Stimulated activated CD8-positive, alpha-beta memory T cell treated with anti-CD3 and anti-CD28 coated beads, Interleukin-4, amount 100 ng/mL, for 48 hours (primary cell): ENCODE measurements at places on chromosomes 7 and 10.

DNA sequence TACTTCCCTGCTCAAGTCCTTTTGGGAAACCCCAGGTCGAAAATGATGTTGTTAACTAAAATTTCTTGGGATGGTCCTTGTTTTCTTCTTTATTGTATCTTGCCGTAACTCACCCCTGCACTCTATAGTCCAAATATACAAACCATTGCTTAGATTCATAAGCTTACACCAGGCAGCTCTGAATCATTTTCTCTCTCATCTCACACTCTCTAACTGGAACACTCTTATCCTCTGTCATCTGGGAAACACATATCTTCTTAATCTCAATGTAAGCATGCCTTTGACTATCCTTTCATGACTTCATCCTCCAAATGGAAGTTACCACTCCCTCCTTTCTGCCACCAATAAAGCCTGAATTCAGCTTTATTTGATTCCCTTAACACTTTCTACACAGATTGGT lies 175.8 kb upstream of the ANK3 start:
- DNase-seq, result no peak

- no peak for DNase-seq
Measured at GRCh38 chr7:139893461-139893860, 64.4 kb downstream of the TBXAS1 start.

DNA sequence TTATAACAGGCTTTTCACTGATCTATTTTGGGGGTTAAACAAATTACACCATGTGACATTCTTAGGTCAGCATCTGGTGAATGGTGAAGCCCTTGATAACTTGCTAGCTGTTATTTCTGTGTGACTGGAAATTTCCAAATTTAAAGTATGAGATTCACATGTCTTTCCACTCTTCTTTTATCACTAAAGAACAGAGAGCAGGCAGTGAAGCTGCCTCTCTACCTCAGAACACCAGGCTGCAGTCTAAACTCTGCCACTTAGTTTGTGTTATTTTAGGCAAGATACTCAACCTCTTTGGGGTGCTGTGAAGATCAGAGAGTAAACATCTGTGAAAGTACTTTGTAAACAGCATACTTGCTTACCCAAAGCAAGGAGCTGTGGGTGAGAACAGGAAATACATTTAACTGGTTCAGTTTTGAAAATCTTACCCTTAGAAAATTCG lies 15.5 kb upstream of the SP4 start:
- no peak for DNase-seq

GRCh38 chr10:125147971-125148439 lies 12.4 kb downstream of the CTBP2 start:
- no peak for DNase-seq

- DNase-seq, result no peak
Measured at GRCh38 chr7:45973725-45974532, 52.9 kb upstream of the IGFBP3 start.

- peak; percentile 37 for DNase-seq
Measured at GRCh38 chr7:151408839-151409666, 785 bp downstream of the WDR86 start.

GRCh38 chr10:75922435-75922834 lies 491.0 kb downstream of the LRMDA start:
- DNase-seq, result no peak

DNA sequence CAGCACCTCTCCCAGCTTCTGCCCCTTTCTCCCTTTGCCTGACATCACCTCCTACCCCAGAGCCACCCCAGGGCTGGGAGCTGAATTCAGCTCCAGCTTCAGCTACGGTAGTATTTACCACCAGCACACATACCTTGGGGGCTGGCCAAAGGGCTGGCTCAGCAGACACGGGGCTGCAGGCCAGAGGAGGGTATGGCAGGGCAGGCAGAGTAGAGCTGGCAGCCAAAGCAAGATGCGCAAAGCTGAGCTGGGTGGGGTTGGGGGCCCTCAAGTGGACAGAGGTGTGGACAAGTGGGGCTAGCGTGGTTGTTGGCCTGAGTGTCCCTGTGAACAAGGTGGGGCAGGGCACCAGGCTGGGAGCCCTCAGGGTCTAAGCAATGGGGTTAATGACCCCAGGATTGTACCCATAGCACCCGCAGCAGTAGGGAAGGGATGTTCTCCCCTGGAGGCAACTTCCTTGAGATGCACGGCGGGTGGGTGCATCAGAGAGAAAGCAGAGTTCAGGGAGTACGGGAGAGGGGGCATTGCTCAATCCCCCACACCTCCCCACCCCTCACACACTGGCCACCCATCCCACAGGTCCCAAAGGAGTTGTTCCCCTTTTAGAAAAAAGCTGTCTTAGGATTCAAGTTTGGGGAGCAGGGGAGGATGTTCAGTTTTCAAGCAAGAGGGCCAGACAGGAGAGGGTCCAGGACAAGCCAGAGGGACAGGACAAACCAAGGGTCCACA lies 8.0 kb downstream of the VSIR start:
- DNase-seq, result no peak

DNA sequence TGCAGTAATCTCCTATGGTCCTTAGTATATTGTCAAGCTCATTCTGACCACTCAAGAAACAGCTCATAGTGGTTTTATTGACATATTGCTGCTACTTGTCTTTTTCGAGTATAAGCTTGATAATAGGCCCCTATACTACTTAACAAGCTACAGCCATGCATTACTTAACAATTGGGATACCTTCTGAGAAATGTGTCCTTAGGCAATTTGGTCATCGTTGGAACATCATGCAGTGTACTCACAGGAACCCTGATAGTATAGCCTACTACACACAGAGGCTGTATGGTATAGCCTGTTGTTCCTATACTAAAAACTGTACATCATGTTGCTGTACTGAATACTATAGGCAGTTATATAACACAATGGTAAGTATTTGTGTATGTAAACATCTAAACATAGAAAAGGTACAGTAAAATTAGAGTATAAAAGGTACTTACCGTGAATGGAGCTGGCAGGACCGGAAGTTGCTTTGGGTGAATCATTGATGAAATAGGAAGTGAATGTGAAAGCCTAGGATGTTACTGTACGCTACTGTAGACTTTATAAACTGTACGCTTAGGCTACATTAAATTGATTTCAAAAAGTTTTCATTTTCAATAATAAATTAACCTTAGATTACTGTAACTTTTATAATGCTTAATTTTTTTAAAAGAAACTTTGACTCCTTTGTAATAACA lies 160.9 kb downstream of the LRRC4 start:
- DNase-seq, result no peak

GRCh38 chr10:123678376-123678775 lies 12.2 kb downstream of the GPR26 start:
- no peak for DNase-seq

GRCh38 chr10:77034795-77035194 lies 602.8 kb downstream of the KCNMA1 start:
- no peak for DNase-seq

DNA sequence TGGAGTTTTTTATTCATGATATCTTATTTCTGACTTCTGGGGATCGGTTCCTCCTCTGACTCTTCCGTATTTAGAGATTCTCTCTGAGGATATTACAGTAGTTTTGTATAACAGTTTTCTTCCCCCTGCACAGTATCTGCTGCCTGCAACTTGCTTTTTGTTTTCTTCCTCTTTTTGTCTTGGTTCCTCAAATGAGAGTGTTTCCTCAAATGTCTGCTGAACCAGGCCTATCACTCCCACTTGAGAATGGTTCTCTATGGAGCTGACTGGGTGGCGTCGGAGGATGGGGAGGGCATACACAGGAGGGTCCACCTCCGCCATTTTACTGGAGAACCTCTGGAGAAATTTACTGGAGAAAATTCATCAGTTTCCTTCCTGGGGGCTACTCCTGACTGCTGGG lies 27.7 kb downstream of the ARHGAP22 start:
- DNase-seq, result no peak

GRCh38 chr10:86974484-86974883 lies 6.2 kb downstream of the ADIRF start:
- no peak for DNase-seq

DNA sequence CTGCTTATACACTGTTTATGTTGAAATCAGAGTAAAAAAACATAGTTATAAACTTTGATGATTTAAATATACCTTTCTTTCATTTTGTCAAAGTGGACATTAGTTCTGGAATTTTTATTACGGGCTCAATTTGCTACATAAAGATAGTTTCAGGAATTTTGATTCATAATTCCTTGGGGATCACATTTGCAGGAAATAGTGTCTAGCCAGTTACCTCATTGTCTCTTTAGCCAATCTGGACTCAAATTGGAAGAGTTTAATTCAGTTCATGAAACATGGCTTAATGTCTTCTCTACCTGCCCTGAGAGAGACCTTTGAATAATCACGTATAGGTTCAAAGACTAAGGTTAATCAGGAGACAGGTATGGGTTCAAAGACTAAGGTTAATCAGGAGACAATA lies 262.6 kb downstream of the HGF start:
- DNase-seq, result no peak

GRCh38 chr7:151178236-151178635 lies 8.8 kb downstream of the ASB10 start:
- DNase-seq, result no peak

- DNase-seq, result no peak
Measured at GRCh38 chr10:124075231-124075955, 18.0 kb downstream of the CHST15 start.

GRCh38 chr10:110876000-110876399 lies 4.3 kb downstream of the PDCD4 start:
- DNase-seq, result no peak

DNA sequence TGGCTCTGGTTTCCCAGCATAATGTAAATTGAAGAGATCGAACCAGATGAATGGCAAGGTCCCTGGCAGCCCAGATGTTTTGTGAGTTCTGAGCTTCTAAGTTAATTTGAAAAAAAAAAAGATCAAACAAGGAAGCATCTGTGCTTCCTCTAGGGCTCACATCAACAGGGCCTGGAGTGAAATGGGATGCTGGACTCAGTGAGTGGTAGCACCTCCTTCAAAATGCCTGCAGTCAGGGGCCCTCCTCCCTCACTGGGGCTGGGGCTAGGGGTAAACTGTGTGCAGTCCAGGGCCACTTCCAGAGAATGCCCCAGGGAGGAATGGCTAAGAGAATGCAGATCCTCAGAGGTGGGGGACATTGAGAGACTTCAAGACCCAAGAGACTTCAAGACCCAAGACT lies 6.0 kb upstream of the CUEDC2 start:
- no peak for DNase-seq

- DNase-seq, result no peak
Measured at GRCh38 chr7:135448753-135449152, 61.1 kb downstream of the CNOT4 start.

- DNase-seq, result no peak
Measured at GRCh38 chr10:35705671-35706070, 63.6 kb upstream of the FZD8 start.

DNA sequence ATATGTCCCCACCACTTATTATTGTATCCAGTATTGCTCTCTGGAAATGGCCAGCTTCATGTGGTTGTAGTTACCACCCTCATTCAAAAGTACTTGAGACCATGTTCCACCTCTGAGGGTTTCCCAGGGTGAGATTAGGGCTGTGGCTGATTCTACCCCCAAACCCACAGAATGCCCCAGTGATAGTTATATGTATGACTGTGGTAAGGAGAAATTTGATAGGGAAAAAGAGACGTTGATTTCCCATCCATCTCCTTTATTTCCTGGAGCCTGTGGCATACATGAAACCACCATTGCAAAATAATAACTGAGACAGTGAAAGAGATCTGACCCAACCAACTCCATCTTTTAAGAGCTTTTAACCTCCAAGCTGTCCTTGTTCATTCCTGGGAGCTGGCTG lies 25.2 kb downstream of the ARL5B start:
- DNase-seq, result no peak

DNA sequence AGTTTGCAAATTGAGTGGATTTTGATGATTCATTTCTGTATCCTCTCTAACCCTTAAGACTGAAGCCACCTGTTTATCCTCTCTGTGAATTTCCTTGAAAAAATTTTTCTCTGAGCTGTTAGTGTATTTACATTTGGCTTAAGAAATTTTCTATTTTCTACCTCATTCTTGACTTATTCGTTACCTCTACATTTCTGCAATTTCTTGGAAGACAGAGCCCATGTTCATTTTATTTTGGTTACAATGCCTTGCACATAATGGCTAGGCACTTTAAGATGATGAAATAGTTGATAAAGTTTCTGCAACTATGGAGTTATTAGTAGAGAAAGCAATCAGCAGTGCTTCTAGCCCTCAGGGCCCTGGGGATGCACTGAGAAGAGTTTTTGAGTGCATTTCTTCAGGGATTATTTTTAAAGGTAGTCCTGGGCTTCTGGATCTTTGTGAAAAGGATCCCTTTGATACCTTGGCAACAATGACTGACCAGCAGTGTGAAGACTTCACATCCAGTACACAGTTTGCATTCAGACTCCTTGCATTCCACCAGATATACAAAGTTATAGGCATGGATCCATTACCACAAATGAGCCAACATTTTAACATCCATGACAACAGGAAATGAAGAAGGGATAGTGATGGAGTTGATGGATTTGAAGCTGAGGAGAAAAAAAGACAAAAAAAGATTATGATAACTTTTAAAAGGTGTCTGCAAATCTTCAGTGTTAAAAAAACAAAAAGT lies 68.2 kb downstream of the CH25H start:
- no peak for DNase-seq

DNA sequence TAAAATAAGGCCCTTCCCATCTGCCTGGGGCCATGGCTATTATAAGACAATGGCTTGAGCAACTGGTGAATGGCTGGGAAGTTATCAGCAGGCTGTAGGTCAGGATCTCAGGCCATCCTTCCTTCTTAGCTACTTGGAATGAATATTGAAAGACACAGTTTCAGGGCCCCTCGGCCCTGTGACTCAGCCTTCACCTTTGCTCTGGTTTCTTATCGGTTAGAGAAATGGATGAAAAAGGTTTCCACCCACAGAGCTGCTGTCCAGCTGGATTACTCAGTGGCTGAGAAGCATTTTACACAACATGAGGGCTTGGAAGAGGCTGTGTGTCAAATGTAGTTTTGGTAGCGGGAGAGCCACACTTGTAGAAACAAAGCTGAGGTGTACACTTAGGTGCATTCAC lies 9.4 kb downstream of the ACSL5 start:
- DNase-seq, result no peak

- no peak for DNase-seq
Measured at GRCh38 chr7:19621740-19622139, 87.1 kb downstream of the POLR1F start.

- DNase-seq, result no peak
Measured at GRCh38 chr10:124474514-124475070, 13.0 kb downstream of the LHPP start.

GRCh38 chr7:2621061-2621828 lies 10.5 kb upstream of the TTYH3 start:
- DNase-seq, result no peak

DNA sequence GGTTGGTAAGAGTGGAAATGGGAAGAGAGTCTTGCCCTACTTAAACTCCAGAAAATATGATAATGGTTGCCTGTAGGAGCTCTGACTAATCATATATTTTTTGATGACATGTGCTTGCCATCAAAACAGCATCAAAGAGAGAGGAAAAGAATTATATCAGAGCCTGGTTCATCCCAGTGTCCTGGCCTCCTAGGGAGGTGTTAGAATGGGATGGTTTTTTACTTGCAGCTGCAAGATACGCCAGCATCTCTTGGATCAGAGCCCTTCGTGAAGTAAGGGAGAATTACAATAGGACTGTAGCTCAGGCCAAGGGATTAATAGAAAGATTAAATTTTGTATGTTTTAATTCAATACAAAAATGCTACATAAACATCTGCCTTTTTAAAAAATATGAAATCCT lies 177.6 kb upstream of the HDAC9 start:
- no peak for DNase-seq
